ENCODE measurements at places on chromosomes 1 and 21.

GRCh38 chr1:90246069-90246468, 251.2 kb downstream of the ZNF326 start:
- no peak for DNase-seq

- peak; percentile 54 for DNase-seq
Observed at GRCh38 chr1:32754317-32755097, 51.9 kb upstream of the SYNC start.

- DNase-seq: peak; percentile 27
Observed at GRCh38 chr21:41973861-41974751, 20.3 kb upstream of the C2CD2 start.

GRCh38 chr1:205879974-205880373, 30.0 kb upstream of the PM20D1 start:
- no peak for DNase-seq

GRCh38 chr1:65429806-65430205, 9.3 kb downstream of the LEPR start:
- no peak for DNase-seq

DNA sequence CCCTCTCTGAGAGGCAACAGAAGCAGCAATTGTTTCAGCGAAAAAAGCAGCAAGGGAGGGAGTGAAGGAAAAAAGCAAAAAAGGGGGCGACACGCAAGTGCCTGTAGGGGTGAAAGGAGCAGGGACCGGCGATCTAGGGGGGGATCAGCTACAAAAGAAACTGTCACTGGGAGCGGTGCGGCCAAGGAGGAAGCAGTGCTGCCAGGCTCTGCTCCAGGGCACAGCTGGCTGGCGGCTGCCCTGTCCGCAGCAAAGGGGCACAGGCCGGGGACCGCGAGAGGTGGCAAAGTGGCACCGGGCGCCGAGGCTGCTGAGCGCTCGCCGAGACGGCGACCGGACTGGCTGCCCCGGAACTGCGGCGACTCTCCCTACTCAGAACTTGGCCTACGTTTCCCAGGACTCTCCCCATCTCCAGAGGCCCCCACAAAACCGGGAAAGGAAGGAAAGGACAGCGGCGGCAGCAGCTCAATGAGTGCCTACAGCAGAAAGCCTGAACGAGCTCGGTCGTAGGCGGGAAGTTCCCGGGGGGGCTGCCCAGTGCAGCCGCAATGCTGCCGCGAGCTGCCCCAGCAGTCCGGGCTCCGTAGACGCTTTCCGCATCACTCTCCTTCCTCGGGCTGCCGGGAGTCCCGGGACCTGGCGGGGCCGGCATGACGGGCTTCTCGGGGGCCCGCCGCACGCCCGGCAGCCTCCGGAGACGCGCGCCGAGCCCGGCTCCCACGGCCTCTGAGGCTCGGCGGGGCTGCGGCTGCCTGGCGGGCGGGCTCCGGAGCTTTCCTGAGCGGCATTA, 1.0 kb upstream of the CDKN2C start:
- DNase-seq: peak; percentile 61

GRCh38 chr1:156056326-156056849, 1.8 kb downstream of the LAMTOR2 start:
- DNase-seq: no peak

DNA sequence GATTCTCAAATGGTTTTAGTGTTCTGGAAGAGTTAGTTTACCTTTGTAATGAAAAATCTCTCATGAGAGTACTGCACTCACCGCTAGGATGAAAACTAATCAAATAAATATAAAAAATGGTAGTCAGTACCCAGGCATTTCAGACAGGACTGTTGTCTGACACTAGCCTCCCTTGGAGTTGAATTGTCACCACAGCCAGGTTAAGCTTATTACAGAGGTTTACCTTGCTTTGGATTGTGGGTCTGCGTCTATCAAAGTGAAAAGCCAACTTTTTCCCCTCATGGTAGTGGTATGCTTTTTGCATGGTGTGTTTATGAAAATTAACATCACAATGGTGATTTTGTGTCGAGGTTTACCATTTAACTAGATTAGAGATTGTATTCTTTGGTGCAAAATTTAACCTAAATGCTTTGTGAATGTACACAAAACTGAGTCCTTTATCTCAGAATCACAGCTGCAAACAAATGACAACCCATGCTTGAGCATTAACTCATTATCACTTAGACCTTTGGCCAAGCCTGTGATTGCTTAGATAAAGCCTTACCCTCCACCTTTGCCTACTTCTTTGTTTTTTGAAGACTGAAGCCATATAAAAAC, 20.1 kb downstream of the RAP1A start:
- no peak for DNase-seq

DNA sequence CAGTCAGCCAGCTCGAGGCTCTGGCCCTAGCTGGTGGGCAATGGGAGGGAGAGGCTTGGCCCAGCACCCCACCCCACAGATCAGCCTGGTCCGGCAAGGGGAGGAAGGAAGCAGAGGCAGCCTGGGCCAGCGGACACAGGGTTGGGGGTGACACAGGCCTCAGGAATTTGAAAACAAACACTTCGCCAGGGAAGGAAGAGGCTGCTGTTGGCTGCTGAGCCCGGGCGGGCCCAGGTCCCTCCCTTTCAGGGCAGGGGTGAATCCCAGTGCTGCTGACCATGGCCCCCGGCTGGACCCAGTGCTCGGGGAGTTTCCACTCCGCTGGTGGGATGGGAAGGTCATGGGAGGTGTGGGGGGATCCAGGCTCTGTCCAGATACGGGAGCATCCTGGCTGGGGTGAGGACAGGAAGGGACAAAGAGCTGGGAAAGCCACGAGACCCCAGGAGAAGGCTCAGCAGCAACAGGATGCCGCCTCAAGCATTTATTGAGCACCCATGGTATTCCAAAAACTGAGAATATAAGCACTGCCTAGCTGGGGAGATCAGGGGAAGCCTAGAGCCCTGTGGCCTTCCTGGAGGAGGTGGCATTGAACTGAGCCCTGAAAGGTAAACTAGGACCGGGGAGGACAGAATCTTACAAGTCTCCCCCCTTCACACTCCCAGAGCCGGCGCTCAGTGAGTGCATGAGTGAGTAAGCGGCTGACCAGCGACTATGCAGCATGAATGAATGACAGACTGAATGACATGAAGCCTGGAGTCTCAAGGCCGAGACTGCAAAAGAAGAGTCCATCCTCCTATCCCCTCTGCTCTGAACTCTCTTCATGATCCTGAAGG, 26.2 kb upstream of the EPHA2 start:
- no peak for DNase-seq

DNA sequence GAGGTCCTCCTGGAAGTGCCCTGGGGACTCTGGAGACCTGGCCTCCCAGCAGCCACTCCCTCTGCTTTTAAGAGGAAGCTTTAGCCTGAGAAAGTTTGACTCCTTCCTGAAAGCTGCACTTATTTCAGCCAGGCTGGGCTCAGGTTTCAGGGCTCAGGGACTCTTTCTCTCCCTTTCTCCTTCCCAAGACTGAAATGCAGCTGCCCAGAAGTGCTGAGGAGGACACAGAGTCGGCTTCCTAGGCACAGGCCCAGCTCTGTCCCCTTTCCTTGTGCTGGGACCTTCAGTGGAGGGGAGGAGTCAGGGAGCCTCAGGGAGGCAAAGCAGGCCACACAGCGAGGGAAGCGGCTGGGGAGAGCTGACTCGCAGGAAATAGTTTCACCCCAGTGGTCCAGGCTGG, 137.3 kb downstream of the NAV1 start:
- DNase-seq: no peak

GRCh38 chr21:44548922-44549321, 2.4 kb downstream of the KRTAP10-2 start:
- DNase-seq: no peak

DNA sequence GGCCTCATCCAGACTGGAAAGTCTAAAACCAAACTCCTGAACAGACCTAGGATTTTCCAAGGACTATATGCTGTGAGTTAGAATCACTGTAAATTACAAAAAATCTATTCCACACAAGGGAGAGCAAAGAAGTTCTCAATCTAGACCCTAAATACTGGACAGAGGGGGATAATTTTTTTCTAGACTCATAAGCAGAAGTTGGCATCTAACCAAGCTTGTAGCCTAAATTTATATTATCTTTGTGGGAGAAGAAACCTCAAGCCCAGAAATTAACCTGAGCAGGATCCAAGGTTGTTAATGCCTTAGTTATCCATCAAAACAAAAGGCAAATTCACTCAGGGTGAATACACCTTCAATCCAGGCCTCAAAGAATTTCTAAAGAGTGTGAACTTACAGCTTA, 290.2 kb downstream of the SMYD3 start:
- no peak for DNase-seq

DNA sequence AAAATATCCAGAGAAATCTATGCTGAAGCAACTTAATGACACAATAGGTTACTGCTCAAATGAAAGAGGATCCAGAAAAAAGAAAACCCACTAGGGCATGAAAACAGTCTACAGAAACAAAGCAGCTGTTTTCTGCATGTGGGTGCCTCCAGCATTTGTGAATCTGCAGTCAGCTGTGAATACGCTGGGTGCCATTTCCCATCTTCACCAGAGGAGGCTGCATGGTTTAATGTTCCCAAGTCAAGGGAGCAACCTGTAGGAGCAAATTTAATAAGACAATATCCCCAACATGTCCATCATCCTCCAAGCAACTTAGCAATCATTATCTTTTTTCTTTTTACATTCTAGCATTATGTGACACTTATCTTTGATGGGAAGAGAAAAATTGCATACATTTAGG, 396.6 kb downstream of the BRINP2 start:
- DNase-seq: no peak

DNA sequence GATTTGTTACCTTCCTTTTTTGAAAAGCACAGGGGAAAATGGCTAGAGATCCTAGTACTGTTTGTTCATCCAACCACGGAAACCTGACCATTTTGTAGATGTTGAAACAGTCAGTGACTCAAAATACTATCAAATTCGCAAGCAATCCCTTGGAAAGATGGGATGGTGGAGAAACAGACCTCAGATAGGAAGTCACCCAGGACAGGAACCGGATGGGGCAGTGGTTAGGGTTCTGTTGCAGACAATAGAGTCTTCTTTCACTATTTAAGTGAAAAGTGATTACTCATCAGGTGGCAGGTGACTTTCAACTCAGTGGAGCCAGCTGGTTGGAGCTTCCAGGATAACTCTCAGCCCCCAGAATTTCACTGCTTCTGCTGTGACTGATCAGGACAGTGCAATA, 17.0 kb downstream of the LHX4 start:
- no peak for DNase-seq

DNA sequence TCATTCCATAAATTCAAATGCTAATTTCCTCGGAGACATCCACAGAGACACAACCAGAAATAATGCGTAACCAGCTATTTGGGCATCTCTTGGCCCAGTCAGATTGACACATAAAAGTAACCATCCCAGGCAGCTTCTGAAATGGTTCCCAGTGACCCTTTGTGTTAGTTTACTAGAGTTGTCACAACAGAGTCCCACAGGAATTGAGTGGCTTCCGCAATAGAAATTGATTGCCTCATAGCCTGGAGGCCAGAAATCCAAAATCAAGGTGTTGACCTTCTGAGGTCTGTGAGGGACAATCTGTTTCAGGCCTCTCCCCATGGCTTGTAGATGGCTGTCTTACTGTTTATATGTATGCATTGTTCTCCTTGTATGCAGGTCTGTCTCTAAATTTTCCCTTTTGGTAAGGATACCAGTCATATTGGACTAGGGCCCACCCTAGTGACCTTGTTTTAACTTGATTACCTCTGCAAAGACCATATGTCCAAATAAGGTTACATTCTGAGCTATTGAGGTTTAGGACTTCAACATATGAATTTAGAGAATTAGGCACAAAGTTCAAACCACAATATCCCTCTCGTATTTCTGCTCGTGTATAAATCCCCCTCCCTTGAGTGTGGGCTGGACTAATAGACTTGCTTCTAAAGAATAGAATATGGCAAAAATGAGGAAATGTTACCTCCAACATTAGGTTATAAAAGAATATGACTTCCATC, 78.2 kb upstream of the FGGY start:
- no peak for DNase-seq

DNA sequence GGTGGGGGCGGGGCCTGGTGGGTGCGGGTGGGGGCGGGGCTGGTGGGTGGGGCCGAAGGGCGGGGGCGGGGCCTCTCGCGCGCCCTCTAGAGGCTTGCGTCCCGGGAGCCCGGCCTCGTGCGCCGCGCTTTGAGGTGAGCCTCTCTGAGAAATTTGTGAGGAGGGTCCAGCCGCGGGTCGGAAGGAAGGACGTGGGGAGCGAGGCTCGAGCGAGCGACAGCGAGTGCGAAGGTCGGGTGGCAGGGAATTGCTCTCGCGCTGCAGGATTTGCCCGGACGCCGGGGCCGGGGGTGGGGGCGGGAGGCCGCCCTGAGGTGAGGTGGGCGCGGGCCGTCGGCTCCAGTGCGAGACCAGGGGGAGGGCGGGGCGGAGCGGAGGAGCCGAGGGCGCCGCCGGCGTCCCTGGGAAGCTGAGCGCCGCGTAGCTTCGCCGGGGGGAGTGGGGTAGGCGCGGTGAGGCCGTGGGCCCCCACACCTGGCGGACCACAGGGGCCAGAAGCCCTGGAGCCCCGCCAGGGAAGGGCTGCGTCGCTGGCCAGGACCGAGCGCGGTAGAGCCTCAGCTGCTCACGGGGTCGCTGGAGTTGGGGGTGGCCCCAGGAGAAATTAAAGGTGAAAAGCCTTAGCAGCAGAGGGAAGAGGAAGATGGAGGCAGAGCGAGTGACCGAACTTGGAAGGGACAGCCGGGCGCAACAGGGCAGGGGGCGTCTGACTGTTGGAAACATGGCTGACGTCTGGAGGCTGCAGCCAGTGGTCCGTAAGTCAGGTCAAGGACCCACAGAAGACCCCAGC, 754 bp upstream of the LSS start:
- DNase-seq: no peak

GRCh38 chr21:40769231-40769630, 77.7 kb downstream of the DSCAM start:
- DNase-seq: no peak

GRCh38 chr1:192147221-192147620, 11.0 kb upstream of the RGS18 start:
- no peak for DNase-seq

DNA sequence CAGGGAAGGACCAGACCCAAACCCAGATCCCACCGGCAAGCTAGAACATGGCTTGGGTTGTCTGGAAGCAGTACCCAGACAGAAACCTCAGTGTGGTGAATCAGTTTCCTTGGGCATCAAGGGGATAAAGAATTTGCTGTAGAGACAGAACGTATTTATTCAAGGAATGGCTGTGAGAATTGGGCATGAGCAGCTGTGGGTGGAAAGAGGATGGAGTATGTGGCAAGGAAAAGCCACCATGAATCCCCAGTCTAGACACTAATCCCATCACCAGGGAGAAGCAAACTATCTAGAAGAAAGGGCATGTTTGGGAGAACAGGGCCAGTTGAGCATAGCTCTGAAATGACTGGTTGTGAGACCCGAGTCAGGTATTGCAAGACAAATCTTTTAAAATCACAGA, 109.2 kb downstream of the TOMM20 start:
- DNase-seq: no peak

- DNase-seq: no peak
Observed at GRCh38 chr21:43619344-43619743, 39.9 kb downstream of the HSF2BP start.

- no peak for DNase-seq
Observed at GRCh38 chr1:214991691-214992315, 90.7 kb upstream of the KCNK2 start.

DNA sequence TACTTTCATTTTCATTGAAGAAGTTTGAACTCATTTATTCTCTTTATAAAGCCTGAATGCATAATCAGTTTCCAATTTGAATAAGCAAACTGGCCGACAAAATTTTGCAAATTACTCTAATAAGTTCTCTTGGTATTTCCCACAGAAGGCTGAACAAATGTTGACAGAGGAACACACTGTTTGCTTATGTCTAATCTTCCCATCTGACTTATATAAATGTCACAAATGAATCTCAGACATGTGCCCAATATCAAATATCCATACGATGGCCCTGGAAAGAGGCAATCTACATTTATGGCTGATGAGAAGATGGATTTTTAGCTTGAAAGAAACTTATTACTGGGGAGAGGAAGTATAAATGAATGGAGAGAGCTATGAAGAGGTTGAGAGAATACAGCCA, 380.6 kb upstream of the ZRANB2 start:
- DNase-seq: no peak
